Activated T-helper 17 cell treated with anti-CD3 and anti-CD28 coated beads, Interleukin-2, amount 50 U/mL, for 72 hours (primary cell): ENCODE measurements at places on chromosomes 6 and 20. TPM values are rescaled to one million over a fixed set of nuclear protein-coding genes. Genes with fewer than 3 reads are reported as not detected.

TSHZ2 gene
- total RNA-seq = 58.2 TPM

DNA sequence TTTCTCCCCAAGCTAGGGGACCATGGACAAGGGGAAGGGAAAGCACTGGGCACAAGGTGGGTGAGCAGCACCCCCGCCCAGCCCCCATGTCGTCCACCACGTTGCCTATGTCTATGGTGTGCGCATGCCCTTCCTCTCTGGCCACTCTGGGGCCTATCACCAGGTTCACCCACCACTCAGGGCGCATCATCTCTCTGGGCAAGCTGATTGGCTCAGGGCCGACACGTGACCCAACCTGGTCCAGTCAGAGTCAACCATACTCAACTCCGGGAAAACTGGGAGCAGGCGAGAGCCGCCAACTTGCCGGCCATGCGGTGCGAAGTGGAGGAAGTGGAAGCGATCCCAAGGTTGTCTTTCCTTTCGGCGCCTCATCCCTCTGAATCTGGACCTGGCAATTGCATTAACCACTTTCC lies 25.9 kb downstream of the ACSS1 start:
- H3K27ac ChIP-seq = no peak overlapping the region
- peaks cover 27% of the 10 kb centered on the region for H3K36me3 ChIP-seq
- H3K4me1 ChIP-seq = peaks cover 21% of the 10 kb centered on the region
- ATAC-seq = no peak

GRCh38 chr6:134930463-134930862 lies 19.4 kb downstream of the ALDH8A1 start:
- H3K27me3 ChIP-seq = no peaks in the 10 kb centered on the region
- ATAC-seq = no peak
- H3K4me1 ChIP-seq = no peaks in the 10 kb centered on the region
- no peak overlapping the region for H3K27ac ChIP-seq
- no peak overlapping the region for H3K4me3 ChIP-seq

- H3K4me1 ChIP-seq = peaks cover 12% of the 10 kb centered on the region
- peak overlapping the region; percentile 96 for H3K4me3 ChIP-seq
- peak overlapping the region; percentile 92 for H3K27ac ChIP-seq
- peaks cover 3% of the 10 kb centered on the region for H3K27me3 ChIP-seq
These were observed 675 bp downstream of the DSTN start for GRCh38 chr20:17570347-17571152.

GRCh38 chr6:161100072-161100471 lies 108.5 kb downstream of the MAP3K4 start:
- H3K4me3 ChIP-seq = no peak overlapping the region
- H3K27me3 ChIP-seq = no peaks in the 10 kb centered on the region
- peaks cover 97% of the 10 kb centered on the region for H3K36me3 ChIP-seq
- peaks cover 4% of the 10 kb centered on the region for H3K4me1 ChIP-seq
- no peak for ATAC-seq

- ATAC-seq = no peak
- no peaks in the 10 kb centered on the region for H3K27me3 ChIP-seq
- no peak overlapping the region for H3K27ac ChIP-seq
- no peak overlapping the region for H3K4me3 ChIP-seq
- H3K36me3 ChIP-seq = no peaks in the 10 kb centered on the region
- no peaks in the 10 kb centered on the region for H3K4me1 ChIP-seq
These were observed 122.3 kb downstream of the NKAIN2 start for GRCh38 chr6:123925842-123926399.

DNA sequence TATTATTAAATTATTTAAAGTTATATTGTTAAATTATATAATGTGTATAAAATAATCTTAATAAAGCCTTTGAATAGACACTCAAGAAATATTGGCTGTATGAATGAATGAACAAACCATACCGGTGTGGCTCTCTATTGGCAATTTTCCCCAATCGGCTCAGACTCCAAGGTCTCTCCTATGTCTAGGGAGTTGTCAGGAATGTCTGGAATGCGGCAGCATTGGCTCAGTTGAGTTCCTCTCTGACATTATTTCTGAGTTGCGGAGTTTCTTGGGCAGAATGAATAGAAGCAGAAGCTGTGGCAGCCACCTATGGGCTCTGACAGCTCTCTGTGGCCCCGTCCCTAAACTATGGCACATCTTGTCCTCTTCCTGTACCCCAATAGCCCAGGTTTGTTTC lies 111.0 kb downstream of the SOBP start:
- H3K27me3 ChIP-seq = peaks cover 12% of the 10 kb centered on the region
- no peak for ATAC-seq
- no peaks in the 10 kb centered on the region for H3K36me3 ChIP-seq
- H3K4me1 ChIP-seq = no peaks in the 10 kb centered on the region
- no peak overlapping the region for H3K27ac ChIP-seq
- no peak overlapping the region for H3K4me3 ChIP-seq

- no peak overlapping the region for H3K27ac ChIP-seq
- ATAC-seq = no peak
- H3K4me3 ChIP-seq = no peak overlapping the region
- H3K4me1 ChIP-seq = no peaks in the 10 kb centered on the region
These were observed 247.1 kb upstream of the GRIK2 start for GRCh38 chr6:101146389-101146788.

DNA sequence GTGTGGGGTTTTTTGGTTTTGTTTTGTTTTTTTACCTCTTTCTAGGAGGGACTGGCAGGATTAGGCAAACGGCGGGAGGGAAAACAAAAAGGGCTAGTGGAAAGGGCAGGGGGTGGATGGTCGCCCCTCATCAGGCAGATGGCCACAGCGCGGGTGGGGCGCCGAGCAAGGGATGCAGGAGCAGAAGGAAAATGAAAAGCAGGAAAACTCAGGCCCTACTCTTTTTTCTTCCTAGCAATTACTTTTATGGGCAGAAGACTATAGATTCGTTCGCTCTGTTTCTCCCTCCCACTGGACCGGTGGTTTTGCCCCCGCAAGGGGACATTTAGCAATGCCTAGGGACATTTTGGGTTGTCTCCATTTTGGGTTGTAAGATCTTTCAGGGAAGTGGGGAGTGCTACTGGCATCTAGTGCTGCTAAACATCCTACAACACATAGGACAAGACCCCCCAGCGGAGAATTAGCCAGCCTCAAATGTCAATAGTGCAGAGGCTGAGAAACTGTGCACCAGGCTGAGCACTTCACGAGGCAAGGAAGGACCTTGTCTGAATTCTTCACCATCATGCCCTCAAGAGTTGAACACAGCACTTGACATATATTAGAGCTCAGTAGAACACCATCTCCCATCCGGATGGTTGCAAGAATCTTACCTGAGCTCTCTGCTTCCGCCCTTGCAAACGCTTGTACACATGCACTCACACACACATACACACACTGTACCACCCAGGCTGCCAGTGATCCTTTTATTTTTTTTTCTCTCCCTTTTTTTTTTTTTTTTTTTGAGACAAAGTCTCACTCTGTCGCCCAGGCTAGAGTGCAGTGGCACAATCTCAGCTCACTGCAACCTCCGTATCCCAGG lies 4.8 kb upstream of the ZMYND8 start:
- no peak overlapping the region for H3K27ac ChIP-seq
- peaks cover 22% of the 10 kb centered on the region for H3K4me1 ChIP-seq

DNA sequence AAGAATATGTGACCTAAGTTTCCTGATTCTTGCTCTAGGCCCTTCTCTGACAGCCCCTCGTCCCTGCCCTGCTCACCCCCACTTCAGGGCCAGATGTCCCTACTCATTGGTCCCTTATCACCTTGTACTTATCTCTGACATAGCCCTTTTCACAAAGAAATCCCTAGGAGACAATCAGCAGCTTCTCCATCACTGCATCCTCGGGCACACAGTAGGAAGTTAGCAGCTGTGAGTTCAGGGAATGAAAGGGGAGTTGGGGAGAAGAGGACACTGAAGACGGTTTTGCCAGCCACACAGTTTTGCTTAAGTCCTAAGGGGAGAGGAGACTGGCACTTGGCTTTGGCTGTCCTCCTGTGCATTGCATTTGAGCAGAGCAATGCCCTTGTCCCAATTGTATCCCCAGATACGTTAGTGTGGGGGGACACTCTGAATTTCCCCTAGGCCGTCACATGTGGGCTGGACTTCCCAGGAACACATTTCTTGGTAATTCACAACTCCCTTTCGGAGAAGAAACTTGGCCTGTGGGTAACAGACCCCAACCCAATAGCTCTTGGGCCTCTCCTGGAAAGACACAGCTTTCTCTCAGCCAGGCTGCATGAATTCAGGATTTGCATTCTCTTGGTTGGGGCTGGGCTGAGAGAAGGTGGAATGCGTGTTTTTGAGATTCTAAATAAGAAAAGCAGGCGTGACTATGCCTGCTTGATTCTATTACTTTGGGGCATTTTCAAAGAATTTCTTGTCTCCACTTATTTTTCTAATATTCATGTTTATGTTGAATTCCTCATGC lies 177.6 kb downstream of the UST start:
- no peak overlapping the region for H3K27ac ChIP-seq
- H3K4me3 ChIP-seq = no peak overlapping the region
- H3K4me1 ChIP-seq = peaks cover 8% of the 10 kb centered on the region
- no peak for ATAC-seq
- no peaks in the 10 kb centered on the region for H3K36me3 ChIP-seq

- H3K27me3 ChIP-seq = peaks cover 3% of the 10 kb centered on the region
- no peaks in the 10 kb centered on the region for H3K36me3 ChIP-seq
- H3K4me3 ChIP-seq = no peak overlapping the region
- ATAC-seq = no peak
- H3K27ac ChIP-seq = no peak overlapping the region
These were observed 13.6 kb upstream of the HLA-C start for GRCh38 chr6:31285486-31285885.

DNA sequence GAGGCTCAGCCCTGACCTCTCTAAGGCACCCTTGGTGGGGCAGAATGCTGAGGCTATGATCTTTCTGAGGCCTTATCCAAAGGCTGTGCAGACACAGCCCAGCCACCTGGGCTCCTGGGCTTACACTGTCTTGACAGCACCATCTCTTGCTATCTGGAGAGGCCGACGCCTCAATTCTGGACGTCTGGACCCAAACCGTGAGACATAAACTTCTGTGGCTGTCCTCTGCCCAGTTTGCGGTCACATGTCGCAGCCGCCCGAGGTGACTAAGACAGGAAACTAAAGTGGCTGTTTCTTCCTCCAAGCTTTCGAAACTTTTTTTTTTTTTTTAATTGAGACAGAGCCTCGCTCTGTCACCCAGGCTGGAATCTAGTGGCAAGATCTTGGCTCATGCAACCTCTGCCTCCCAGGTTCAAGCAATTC lies 49.3 kb downstream of the PRR18 start:
- H3K27me3 ChIP-seq = peaks cover 26% of the 10 kb centered on the region
- peaks cover 8% of the 10 kb centered on the region for H3K4me1 ChIP-seq
- peak overlapping the region; percentile 53 for H3K27ac ChIP-seq
- no peaks in the 10 kb centered on the region for H3K36me3 ChIP-seq
- peak; percentile 69 for ATAC-seq

GRCh38 chr20:23079016-23079351 lies 7.1 kb downstream of the CD93 start:
- H3K36me3 ChIP-seq = no peaks in the 10 kb centered on the region
- no peaks in the 10 kb centered on the region for H3K4me1 ChIP-seq
- H3K4me3 ChIP-seq = no peak overlapping the region
- H3K27ac ChIP-seq = no peak overlapping the region
